CD14-positive monocyte (primary cell): ENCODE measurements at places on chromosomes 2 and 18. TPM values are rescaled to one million over a fixed set of nuclear protein-coding genes. Genes with fewer than 3 reads are reported as not detected.
A peak's percentile ranks its signal among the peaks of the same experiment; 100 is the strongest.

GRCh38 chr2:29262681-29263260 lies 147.6 kb downstream of the CLIP4 start:
- no peak for DNase-seq
- H3K27ac ChIP-seq = no peak overlapping the region
- H3K4me1 ChIP-seq = no peaks in the 10 kb centered on the region
- H3K36me3 ChIP-seq = no peaks in the 10 kb centered on the region
- H3K4me3 ChIP-seq = no peak overlapping the region

GRCh38 chr2:23653326-23653725 lies 268.3 kb downstream of the KLHL29 start:
- H3K27me3 ChIP-seq = no peaks in the 10 kb centered on the region
- H3K36me3 ChIP-seq = no peaks in the 10 kb centered on the region
- no peaks in the 10 kb centered on the region for H3K4me1 ChIP-seq
- H3K4me3 ChIP-seq = no peak overlapping the region
- H3K27ac ChIP-seq = no peak overlapping the region

- no peaks in the 10 kb centered on the region for H3K4me1 ChIP-seq
- H3K27ac ChIP-seq = no peak overlapping the region
- no peak overlapping the region for H3K4me3 ChIP-seq
- H3K36me3 ChIP-seq = no peaks in the 10 kb centered on the region
Observed at GRCh38 chr18:36333414-36333813, 35.9 kb downstream of the FHOD3 start.

SERPINB2 gene
- 10.6 and 60.9 TPM in 2 replicates for polyA plus RNA-seq

GRCh38 chr18:42635378-42636048 lies 480.0 kb downstream of the RIT2 start:
- no peaks in the 10 kb centered on the region for H3K36me3 ChIP-seq
- no peak overlapping the region for H3K27ac ChIP-seq
- no peaks in the 10 kb centered on the region for H3K27me3 ChIP-seq
- H3K4me3 ChIP-seq = no peak overlapping the region
- no peaks in the 10 kb centered on the region for H3K4me1 ChIP-seq
- no peak for DNase-seq

DNA sequence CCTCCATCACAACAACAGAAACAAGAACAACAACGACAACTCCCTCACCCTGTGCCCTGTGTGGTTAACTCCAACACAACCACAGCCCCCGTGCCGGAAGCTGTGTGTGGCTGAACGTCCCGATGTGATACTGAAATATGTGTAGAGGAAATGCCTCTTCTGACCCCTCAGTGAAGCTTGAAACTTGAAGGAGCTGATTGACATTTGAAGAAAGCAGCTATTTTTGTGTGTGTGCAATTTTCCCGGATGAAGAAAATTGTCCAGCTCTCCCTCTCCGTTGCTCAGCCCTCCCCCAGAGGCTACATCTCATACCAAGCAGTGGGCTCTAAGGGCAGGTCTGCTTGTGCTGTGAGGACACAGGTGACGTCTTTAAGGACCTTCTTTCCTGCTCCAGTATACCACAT lies 173.8 kb downstream of the ICOS start:
- H3K36me3 ChIP-seq = no peaks in the 10 kb centered on the region
- H3K4me3 ChIP-seq = peak overlapping the region; percentile 40
- H3K27ac ChIP-seq = no peak overlapping the region
- peaks cover 9% of the 10 kb centered on the region for H3K4me1 ChIP-seq
- H3K27me3 ChIP-seq = no peaks in the 10 kb centered on the region

ANKRD53 gene
- not detected for polyA plus RNA-seq

FNDC4 gene
- not detected for polyA plus RNA-seq

DNA sequence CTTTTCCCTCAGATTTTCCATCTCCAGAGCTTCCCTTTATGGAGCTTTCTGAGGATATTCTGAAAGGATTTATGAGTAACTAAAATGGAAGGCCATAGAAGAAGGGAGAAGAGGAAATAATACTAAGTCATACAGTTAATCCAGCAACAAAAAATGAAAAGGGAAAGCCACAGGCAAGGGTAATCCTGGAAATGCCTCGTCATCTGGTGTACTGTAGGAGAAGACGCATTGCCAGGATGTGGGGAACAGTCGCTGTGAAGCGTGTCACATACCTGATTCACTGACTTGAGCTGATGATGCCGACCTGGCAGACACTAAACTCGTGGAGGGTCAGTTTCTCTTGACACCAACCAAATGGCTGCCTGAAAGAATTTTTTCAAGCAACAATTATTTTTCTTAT lies 34.7 kb upstream of the ALPP start:
- H3K4me3 ChIP-seq = no peak overlapping the region
- H3K4me1 ChIP-seq = no peaks in the 10 kb centered on the region
- no peaks in the 10 kb centered on the region for H3K36me3 ChIP-seq
- peaks cover 4% of the 10 kb centered on the region for H3K27me3 ChIP-seq
- no peak overlapping the region for H3K27ac ChIP-seq

- H3K27me3 ChIP-seq = no peaks in the 10 kb centered on the region
- peak overlapping the region; percentile 67 for H3K4me3 ChIP-seq
- peak overlapping the region; percentile 89 for H3K27ac ChIP-seq
- peaks cover 43% of the 10 kb centered on the region for H3K4me1 ChIP-seq
Observed at GRCh38 chr2:60925994-60926740, 44.8 kb downstream of the REL start.

- no peaks in the 10 kb centered on the region for H3K4me1 ChIP-seq
- H3K27me3 ChIP-seq = no peaks in the 10 kb centered on the region
- no peaks in the 10 kb centered on the region for H3K36me3 ChIP-seq
- H3K4me3 ChIP-seq = no peak overlapping the region
- DNase-seq = no peak
- H3K27ac ChIP-seq = no peak overlapping the region
Observed at GRCh38 chr2:150051004-150051403, 436.5 kb downstream of the RND3 start.

TFPI gene
- polyA plus RNA-seq = 0.46 TPM

DNA sequence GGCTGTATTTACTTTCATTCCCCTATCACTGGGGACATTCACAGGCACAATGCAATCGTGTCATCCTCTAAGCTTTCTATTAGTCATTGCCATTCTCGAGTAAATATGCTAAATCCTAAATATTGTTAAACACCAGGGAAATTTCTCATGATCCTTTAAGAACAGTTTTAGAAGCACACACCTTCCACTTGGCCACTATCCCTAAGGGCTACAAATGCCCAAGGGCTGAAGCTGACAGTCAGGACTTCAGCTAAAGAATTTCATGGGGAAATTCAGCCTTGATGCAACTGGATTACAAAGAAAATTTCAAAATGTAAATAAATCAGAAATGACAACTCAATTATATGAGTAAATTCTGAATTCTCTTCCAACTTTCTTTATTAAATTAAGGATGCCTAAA lies 163.1 kb upstream of the PID1 start:
- no peak for DNase-seq
- H3K27me3 ChIP-seq = peaks cover 6% of the 10 kb centered on the region
- no peaks in the 10 kb centered on the region for H3K36me3 ChIP-seq
- H3K4me1 ChIP-seq = no peaks in the 10 kb centered on the region
- no peak overlapping the region for H3K27ac ChIP-seq
- H3K4me3 ChIP-seq = no peak overlapping the region

GRCh38 chr2:149278161-149278871 lies 52.1 kb upstream of the LYPD6 start:
- no peak overlapping the region for H3K27ac ChIP-seq
- no peak overlapping the region for H3K4me3 ChIP-seq
- no peak for DNase-seq
- no peaks in the 10 kb centered on the region for H3K27me3 ChIP-seq
- H3K36me3 ChIP-seq = no peaks in the 10 kb centered on the region

- H3K27ac ChIP-seq = no peak overlapping the region
- H3K27me3 ChIP-seq = no peaks in the 10 kb centered on the region
- H3K4me1 ChIP-seq = peaks cover 5% of the 10 kb centered on the region
- no peaks in the 10 kb centered on the region for H3K36me3 ChIP-seq
Observed at GRCh38 chr2:58466804-58467203, 225.7 kb upstream of the FANCL start.

DNA sequence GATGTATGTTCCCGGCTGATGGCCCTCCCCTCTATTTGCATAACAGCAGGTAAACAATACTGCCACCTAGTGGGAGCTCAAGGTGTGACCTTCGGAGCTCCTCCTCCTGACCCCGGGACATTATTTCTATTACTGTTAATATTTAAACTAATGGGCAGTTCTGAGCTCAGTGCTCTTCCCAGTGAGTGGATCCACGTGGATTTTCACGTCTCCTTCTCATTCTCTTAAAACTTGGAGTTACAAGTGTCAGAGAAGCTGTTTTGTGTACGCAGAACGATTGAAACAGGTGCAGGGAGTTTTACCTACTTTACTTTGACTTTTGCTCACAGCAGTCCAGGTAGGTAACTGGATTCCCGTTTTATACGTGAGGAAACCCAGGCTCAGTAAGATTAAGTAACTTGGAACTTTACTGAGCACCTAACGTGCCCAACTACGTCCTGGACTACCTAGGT lies 127.3 kb downstream of the PRKCE start:
- H3K27ac ChIP-seq = no peak overlapping the region
- H3K4me1 ChIP-seq = peaks cover 25% of the 10 kb centered on the region
- no peaks in the 10 kb centered on the region for H3K36me3 ChIP-seq
- no peak overlapping the region for H3K4me3 ChIP-seq
- DNase-seq = peak; percentile 78

TM4SF20 gene
- polyA plus RNA-seq = not detected

DNA sequence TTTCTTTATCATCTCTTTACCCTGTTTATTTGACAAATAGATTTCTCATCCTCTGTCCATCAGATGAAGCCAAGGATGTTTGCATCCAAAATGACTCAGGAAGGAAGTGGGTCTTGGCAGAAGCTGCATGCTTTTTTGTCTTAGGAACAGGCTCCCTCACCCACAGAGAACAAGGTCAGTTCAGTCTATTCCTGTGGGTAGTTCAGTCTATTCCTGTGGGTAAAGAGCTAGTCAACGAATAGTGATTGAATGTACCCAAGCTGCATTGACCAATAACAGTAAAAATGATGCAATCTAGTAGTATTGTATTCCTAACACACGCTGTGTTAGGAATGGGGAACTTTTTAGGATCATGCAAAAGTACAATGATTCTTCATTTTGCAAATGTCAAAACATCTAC lies 290.8 kb upstream of the TANK start:
- DNase-seq = no peak
- no peaks in the 10 kb centered on the region for H3K36me3 ChIP-seq
- H3K27me3 ChIP-seq = no peaks in the 10 kb centered on the region
- H3K4me3 ChIP-seq = no peak overlapping the region

CCL20 gene
- 0.20 and 6.2 TPM in 2 replicates for polyA plus RNA-seq

DNA sequence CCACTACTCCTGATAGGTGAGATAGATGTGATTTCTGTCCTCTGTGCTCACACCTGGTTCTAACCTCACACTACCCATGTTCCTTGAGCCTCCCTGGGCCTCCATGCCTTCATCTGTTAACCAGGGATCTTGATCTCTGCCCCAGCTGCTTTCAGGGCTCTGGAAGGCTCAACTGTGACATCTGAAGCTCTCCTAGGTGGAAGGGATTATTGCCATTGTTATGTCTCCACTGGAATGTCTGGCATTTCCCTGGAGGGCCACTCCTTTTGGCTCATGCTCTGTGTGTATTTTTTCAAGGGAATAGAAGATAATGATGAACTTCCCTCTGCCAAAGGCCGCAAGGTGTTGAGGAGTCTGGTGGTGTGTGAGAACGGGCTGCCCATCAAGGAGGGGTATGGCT lies 41.2 kb downstream of the PCARE start:
- no peak overlapping the region for H3K27ac ChIP-seq
- H3K36me3 ChIP-seq = no peaks in the 10 kb centered on the region
- H3K4me1 ChIP-seq = no peaks in the 10 kb centered on the region
- no peaks in the 10 kb centered on the region for H3K27me3 ChIP-seq
